ENCODE measurements at places on chromosomes 12 and 14.
A peak's percentile ranks its signal among the peaks of the same experiment; 100 is the strongest.

GRCh38 chr14:90383731-90384542, 12.9 kb upstream of the CALM1 start:
- peaks cover 15% of the 10 kb centered on the region for H3K4me1 ChIP-seq
- peak overlapping the region; percentile 86 for H3K27ac ChIP-seq
- no peaks in the 10 kb centered on the region for H3K36me3 ChIP-seq
- peak overlapping the region; percentile 80 for H3K4me3 ChIP-seq

GRCh38 chr12:97568336-97569180, 106.0 kb downstream of the RMST start:
- no peaks in the 10 kb centered on the region for H3K36me3 ChIP-seq
- no peaks in the 10 kb centered on the region for H3K27me3 ChIP-seq
- H3K27ac ChIP-seq, result peak overlapping the region; percentile 79
- H3K4me3 ChIP-seq, result no peak overlapping the region
- DNase-seq, result no peak

DNA sequence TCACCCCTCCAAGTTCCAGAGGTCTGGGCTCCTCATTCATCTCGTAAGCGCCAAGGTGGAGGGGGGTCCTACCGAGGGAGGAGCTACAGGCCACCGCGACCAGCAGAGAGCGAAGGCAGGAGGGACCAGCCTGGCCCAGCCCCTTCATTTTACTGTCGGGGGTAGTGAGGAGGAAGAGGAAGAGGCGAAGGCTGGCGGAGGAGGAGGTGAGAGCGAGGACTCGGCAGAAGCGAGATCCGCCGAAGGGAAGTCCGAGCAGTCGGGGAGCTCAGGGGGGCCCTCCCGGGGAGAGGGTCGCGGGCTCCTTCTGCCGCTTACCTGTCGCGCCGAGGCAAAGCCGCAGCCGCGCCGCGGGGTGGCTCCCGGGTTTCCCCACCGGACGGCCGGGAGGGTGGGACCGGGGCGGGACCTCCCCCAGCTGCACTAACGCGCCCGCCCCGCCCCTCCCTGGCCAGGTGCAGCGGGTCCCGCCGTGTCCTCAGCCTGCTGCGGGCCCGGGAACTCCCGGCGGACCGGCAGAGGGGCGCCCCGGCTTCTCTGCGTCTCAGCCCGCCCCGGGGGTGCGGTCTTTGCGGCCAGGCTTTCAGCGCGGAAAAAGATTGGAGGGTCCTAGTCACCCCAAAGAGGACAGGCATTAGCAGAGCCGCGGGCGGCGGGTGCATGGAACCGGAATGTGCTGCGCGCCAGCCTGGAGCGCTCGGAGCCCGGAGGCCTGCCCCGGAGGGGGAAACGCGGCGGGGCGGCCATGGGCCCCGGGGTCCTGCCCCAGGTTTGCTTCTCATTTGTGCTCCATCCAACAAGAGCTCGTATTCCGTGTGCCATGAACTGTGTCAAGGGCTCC, at the start of gene GALNT6:
Gene GALNT6, minus strand, starts transcription at position 124 of the 841 bp plus-strand sequence. CDS start 11,625 bp downstream, outside the sequence.
- DNase-seq, result no peak
- H3K27ac ChIP-seq, result no peak within 1 kb of the TSS
- H3K4me1 ChIP-seq, result peaks cover 6% of the 10 kb centered on the region
- peak within 1 kb of the TSS; percentile 65 for H3K4me3 ChIP-seq
- H3K36me3 ChIP-seq, result peaks cover 3% of the 10 kb centered on the region
- no peaks in the 10 kb centered on the region for H3K27me3 ChIP-seq

- H3K27me3 ChIP-seq, result no peaks in the 10 kb centered on the region
- DNase-seq, result no peak
- no peak overlapping the region for H3K4me3 ChIP-seq
- peaks cover 4% of the 10 kb centered on the region for H3K4me1 ChIP-seq
- H3K36me3 ChIP-seq, result no peaks in the 10 kb centered on the region
- no peak overlapping the region for H3K27ac ChIP-seq
These were observed 59.6 kb downstream of the FBXO33 start for GRCh38 chr14:39372656-39373055.

GRCh38 chr14:102392506-102392905, 29.8 kb downstream of the TECPR2 start:
- no peaks in the 10 kb centered on the region for H3K27me3 ChIP-seq
- H3K36me3 ChIP-seq, result no peaks in the 10 kb centered on the region
- DNase-seq, result no peak
- no peak overlapping the region for H3K4me3 ChIP-seq
- no peak overlapping the region for H3K27ac ChIP-seq

DNA sequence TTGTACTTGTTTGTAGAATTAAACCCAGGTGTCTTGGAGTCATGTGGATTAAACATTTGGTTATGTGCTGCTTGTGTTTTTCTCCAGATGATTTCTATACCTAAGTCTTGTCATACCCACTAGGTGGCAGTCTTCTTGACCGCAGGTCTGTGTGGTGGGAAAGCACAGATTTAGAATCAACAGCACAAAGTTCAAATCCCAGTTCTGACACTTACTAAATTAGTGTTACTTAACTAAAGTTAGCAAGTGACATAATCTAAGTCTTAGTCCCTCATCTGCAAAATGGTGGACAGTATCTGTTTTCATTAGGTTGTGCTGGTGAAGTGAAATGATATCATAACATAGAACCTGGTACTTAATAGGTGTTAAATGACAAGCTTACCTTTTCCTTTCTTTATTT, 151.0 kb upstream of the ARHGAP5 start:
- H3K36me3 ChIP-seq, result no peaks in the 10 kb centered on the region
- H3K27ac ChIP-seq, result no peak overlapping the region
- H3K4me1 ChIP-seq, result no peaks in the 10 kb centered on the region
- no peak overlapping the region for H3K4me3 ChIP-seq
- DNase-seq, result no peak

Data from Panc1 (cell line).